ENCODE measurements at places on chromosomes 6 and 20.

- no peak for DNase-seq
These were observed 187.7 kb downstream of the SOD2 start for GRCh38 chr6:159505140-159505922.

DNA sequence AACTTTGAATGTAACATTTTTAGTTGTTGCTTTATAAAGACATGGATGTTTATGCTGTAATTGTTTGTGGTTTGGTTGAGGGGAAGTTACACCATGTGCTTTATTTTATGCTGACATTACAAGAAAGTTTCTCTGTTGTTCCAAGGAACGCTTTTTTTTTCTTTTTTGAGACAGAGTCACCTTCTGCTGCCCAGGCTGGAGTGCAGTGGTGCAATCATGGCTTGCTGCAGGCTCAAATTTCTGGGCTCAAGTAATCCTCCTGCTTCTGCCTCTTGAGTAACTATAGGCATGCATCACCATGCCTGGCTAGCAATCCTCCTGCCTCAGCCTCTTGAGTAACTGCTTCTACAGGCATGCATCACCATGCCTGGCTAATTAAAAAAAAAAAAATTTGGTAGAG, 21.0 kb upstream of the IFNGR1 start:
- peak; percentile 79 for DNase-seq

GRCh38 chr20:12875510-12875909, 133.3 kb upstream of the SPTLC3 start:
- no peak for DNase-seq

DNA sequence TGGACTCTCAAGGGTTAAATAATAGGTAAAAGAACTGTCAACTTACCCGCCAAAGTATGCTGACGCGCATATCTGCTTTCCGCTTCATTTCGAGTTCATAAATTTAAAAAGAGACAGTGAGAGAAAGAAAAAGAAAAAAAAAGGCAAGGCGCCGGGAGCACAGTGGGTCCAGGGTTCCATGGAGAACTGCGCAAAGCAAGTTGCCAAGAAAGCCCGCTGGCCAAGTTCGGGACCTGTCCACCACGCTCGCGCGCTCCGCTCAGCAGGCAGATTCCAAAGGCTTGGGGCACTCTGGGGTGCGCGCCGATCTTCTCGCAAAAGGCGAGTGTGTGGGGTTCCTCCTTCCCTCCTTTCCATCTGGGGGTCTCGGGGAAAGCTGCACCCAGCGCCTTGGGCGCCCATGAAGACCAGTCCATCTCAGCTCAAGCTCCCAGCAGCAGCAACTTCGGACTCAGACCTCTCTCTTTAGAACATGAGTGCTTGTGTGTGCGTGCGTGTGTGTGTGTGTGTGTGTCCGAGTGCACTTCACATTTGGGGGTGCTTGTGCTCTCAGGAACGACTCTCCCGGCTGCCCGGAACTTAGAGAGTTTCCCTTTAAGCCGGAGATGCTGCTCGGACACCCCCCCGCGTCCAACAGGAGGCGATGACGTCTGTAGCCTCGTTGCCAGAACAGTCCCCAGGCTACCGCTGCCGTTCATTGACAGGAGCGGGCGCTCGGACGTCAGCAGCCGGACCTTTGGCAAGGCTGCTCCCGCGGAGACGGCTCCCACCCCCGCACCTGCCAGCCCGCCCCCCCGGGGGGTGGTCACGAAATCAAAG, 180.0 kb downstream of the TBXT start:
- DNase-seq, result no peak

DNA sequence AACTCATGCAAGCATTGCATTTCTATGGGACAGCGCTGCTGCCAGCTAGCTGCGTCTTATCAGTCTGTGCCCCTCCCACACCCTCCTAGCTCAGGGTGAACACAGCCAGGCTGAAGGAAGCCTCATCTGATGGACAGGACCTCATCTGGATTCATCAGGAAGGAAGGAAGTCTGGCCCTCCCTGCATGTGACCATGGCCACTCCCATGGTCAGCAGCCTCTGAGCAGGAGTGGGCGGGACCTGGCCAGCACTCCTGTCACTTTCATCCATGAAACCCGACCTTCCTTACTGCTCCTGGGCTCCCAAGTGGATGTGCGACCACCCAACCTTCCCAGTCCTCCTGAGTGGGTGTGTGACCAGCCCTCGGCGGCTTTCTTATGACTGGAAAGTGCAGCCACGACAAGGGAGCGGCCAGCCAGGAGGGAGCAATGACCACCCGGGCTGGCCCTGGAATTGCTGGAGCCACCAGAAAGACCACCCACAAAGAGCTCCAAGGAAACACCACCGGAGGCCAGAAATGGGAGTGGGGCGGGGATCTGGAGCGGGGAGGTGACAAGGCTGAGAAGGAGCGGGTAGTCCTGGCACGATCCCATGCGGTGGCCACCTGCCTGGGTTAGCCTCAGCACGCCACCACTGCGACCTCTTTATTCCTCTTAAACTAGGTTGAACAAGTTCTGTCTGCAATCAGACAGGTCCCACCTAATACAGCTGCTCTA, 241.2 kb downstream of the TTLL2 start:
- DNase-seq, result no peak

GRCh38 chr20:25308671-25309394, 60.9 kb downstream of the PYGB start:
- DNase-seq, result no peak

DNA sequence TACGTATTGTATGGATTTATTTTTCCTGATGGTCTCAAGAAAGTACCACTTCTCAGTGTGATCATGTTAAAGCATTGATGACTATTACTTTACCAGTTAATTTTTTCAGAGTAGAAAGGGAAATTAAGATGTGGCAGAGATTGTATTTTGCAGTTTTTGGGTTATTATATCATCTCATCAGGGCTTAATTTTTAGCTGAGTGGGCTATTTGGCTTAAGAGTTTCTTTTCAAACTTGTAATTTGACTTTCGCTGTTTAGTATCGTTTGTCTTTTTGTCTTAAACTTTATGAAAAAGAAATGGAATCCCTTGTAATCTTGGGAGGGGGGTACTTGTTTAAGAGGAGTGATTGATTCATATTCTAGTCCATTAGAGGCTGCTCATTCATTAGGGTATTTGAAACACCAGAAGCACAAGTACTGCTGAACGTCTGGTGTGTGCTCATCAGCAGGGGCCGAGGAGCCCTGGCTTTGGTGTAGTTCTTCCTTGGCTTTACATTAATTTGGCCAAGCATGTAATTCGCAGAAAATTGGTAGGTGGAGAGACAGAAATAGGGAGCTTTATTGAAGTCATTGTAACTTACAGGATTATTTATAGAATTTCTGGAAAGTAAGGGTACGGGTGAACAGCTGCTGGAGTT, 112.4 kb downstream of the TIAM2 start:
- DNase-seq, result no peak

GRCh38 chr6:154605178-154605881, 94.8 kb upstream of the CNKSR3 start:
- DNase-seq, result no peak

DNA sequence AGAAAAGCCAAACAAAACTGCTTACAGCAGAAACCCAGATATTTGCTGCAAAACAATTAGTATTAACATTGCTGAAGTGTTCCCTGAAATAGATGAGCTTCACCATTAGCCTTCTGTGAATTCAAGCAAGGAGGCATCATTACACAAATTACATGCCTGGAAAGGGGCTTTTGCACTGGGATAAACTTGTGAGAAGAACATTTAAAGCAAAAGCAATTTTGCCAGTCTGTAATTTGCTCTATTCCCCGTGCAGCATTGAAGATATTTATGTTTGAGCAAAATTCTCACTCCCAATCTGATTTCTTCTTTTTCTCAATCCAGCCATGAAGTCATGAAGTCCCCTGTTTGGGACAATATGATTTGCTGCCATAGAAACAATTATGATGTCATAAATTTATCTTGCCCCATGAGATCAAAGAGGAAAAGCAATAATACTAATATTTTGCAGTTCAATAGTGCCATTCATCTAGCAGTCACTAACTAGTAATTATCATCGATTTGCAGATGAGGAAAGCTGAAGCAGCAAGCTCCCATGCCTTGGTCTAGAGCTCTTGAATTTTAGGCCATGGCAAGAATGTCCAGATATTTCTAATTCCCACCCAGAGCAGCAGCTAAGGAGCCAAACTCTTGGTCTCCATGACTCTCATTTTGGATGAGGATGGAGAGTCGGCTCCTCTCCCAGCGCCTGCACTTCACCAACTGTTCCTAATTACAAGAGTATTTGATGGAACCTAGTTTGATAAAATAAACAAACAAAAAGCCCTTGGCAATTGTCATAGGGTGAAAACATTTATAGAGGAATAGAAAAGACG, 49.5 kb upstream of the CCN6 start:
- no peak for DNase-seq
